ENCODE measurements at places on chromosomes 5 and 9. TPM values are rescaled to one million over a fixed set of nuclear protein-coding genes. Genes with fewer than 3 reads are reported as not detected.

GRCh38 chr5:172751761-172752510 lies 19.1 kb downstream of the DUSP1 start:
- H3K27ac ChIP-seq: no peak overlapping the region
- no peaks in the 10 kb centered on the region for H3K27me3 ChIP-seq
- H3K4me1 ChIP-seq: peaks cover 6% of the 10 kb centered on the region
- no peak for DNase-seq
- H3K36me3 ChIP-seq: no peaks in the 10 kb centered on the region
- H3K4me3 ChIP-seq: no peak overlapping the region

DNA sequence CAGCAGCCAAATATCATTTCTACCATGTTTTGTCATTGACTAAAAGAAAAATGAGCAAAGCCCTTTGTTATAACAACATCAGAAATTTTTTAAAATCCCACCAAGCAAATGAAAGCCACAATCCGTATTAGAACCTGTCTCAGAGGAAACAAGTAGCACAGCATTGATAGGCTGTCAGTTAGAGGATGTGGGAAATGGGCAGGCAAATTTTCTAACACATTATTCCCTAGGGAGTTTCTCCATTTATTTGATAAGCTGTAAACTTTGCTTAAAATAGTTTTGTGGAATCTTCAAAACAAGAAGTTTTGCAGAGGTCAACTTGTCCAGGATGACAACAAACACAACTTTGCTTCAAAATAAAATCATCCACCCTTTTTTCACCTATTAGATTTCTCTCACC lies 53.6 kb upstream of the APC start:
- H3K36me3 ChIP-seq: no peaks in the 10 kb centered on the region
- DNase-seq: no peak
- peak overlapping the region; percentile 55 for H3K27ac ChIP-seq
- H3K4me3 ChIP-seq: no peak overlapping the region

DNA sequence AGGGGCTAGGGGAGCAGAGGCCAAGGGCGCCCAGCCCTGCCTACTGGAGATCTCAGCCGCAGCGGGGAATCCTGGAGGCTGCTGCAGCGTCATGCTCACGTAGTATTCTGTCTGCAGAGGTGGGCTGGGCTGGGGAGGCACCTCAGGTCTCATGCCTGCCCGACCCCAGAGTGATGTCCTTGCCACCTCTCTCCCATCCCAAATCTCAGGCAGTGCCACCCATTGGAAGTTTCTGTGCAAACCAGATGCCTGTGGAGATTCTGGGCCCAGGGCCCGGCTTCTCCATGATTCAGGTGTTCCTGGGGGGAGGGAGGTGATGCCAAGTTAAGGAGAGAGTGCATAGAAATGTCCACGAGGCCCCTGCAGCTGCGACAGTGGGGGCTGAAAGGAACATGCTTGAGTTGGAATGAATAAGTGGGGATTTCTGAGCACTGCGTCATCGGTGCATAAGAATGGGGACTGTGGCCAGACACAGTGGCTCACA lies 72.0 kb downstream of the ANKRD33B start:
- no peak for DNase-seq
- no peak overlapping the region for H3K27ac ChIP-seq
- no peaks in the 10 kb centered on the region for H3K27me3 ChIP-seq
- no peaks in the 10 kb centered on the region for H3K36me3 ChIP-seq
- H3K4me3 ChIP-seq: no peak overlapping the region

DNA sequence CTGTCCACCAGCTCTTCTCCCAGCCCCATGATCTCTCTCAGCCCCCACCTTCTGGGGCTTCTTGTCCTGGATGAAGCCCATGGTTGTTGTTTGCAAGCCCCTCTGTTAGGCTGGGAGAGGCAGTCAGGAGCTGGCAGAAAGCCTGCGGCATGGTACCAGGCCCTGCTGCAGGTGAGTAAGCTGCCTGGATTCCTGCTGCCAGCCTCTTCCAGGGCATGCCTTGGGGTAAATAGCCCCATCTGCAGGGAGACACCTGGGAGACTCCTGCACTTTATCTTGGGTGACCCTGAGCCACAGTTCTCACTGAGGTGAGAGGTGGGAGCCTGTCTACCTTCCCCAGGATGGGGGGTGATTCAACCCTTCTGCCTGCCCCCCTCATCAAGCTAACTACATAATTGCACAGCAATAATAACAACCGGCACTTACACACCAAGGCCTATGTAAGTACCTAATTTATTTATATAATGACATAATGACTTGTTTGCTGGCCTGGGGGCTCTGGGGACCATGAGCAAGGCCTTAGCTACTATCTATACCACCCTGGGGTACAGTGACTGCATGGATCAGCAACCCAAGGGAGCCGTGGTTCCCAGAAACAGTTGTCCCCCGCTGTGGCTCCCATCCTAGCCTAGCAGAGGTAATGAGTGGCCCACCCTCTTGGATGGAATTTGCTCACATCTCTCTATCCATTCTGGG lies 116.0 kb downstream of the PSD2 start:
- H3K27ac ChIP-seq: no peak overlapping the region
- no peaks in the 10 kb centered on the region for H3K4me1 ChIP-seq
- H3K4me3 ChIP-seq: no peak overlapping the region
- no peaks in the 10 kb centered on the region for H3K27me3 ChIP-seq

- no peak overlapping the region for H3K27ac ChIP-seq
- no peaks in the 10 kb centered on the region for H3K27me3 ChIP-seq
- no peaks in the 10 kb centered on the region for H3K36me3 ChIP-seq
- peaks cover 9% of the 10 kb centered on the region for H3K4me1 ChIP-seq
- no peak overlapping the region for H3K4me3 ChIP-seq
Measured at GRCh38 chr9:134226221-134226930, 62.0 kb upstream of the RNU6ATAC start.

DNA sequence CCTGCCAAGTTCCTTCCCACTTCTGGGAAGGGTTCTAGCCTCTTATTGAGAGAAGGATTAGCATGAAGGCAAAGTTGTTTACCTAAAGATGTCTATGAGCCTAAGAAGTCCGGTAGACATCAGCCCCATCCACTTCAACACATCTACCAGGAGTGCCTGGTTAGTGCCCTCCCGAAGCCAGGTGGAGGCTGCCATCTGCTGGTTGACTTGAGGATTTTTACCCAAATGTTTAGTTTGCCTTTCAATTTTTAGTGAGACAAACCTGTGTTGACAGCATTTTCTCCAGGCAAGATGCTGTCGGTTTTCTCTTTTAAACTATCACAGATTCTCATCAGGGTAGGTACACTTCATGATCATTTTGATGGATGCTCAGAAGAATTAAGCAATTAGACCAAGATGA lies 83.6 kb upstream of the TNFSF8 start:
- no peaks in the 10 kb centered on the region for H3K27me3 ChIP-seq
- H3K36me3 ChIP-seq: no peaks in the 10 kb centered on the region
- H3K4me1 ChIP-seq: no peaks in the 10 kb centered on the region
- H3K4me3 ChIP-seq: no peak overlapping the region
- H3K27ac ChIP-seq: no peak overlapping the region
- DNase-seq: peak; percentile 63

- H3K27me3 ChIP-seq: no peaks in the 10 kb centered on the region
- no peak overlapping the region for H3K27ac ChIP-seq
- H3K4me1 ChIP-seq: no peaks in the 10 kb centered on the region
- H3K4me3 ChIP-seq: no peak overlapping the region
- DNase-seq: no peak
- no peaks in the 10 kb centered on the region for H3K36me3 ChIP-seq
Measured at GRCh38 chr5:94793816-94794198, 175.3 kb downstream of the SLF1 start.

Gene ADGRV1
- 1.9 TPM for total RNA-seq
